ENCODE measurements at places on chromosomes 3 and 15.

GRCh38 chr3:156497326-156497725 lies 57.6 kb downstream of the SSR3 start:
- DNase-seq = no peak

DNA sequence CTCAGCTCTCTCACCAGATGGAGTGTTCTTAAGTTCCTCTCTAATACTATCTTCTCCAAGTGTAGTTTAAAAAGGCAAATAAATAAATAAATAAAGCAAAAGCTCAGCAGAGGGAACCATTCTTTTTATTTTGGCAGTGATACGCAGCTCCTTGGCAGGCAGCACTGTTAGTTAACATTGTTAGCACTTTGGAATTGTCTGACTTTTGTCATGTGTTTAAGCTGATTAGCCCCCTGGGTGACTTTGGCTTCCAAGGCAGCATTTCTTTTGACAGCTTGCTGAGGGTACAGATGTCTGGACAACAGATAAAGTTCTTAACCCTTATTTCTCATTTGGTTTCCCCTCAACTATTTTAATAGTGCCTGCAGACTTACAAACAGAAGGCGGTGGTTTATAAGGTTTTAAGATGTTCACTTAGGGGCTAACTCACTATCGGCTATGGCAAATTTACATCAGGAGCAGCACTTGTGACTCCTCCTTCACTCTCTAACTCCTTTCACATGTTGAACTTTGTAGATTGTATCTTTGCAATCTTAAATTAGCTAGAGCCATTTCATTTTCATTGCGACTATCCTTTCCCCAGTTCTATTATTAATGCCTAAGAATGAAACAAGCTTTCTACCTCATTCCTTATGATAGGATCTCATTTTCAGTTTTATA lies 213.4 kb downstream of the ZBBX start:
- no peak for DNase-seq

- no peak for DNase-seq
Observed at GRCh38 chr3:48352546-48352945, 19.1 kb upstream of the SPINK8 start.

- DNase-seq = no peak
Observed at GRCh38 chr3:107817076-107817475, 273.8 kb downstream of the CD47 start.

- DNase-seq = no peak
Observed at GRCh38 chr3:46615050-46615775, 2.9 kb downstream of the FAM240A start.

- DNase-seq = no peak
Observed at GRCh38 chr3:31370681-31371080, 162.0 kb upstream of the STT3B start.

DNA sequence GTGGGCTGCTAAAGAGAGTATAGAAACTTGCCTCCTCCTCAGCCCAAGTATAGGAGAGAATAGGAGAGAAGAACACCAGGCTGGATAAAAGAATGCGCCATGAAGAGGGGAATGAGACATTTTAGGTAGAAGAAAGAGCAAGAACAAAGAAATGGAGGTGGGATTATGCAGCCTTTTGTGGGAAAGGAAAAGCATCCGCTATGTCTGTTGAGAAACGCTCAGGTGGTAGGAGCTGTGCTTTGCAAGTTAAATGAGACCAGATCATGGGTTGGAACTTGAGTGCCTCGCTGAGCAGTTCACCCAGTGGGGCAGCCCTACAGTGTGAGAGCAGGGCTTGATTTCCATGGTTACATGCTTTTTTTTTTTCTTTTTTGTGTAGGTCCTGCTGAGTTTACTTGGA lies 11.5 kb upstream of the RTP1 start:
- DNase-seq = no peak

Measured in stimulated activated CD4-positive, alpha-beta T cell treated with anti-CD3 and anti-CD28 coated beads, Interleukin-15, amount 100 ng/mL, for 1 hour (primary cell).